ENCODE measurements at places on chromosomes 3 and 15.

GRCh38 chr3:69326855-69327300, 59.0 kb downstream of the FRMD4B start:
- peak; percentile 21 for DNase-seq

DNA sequence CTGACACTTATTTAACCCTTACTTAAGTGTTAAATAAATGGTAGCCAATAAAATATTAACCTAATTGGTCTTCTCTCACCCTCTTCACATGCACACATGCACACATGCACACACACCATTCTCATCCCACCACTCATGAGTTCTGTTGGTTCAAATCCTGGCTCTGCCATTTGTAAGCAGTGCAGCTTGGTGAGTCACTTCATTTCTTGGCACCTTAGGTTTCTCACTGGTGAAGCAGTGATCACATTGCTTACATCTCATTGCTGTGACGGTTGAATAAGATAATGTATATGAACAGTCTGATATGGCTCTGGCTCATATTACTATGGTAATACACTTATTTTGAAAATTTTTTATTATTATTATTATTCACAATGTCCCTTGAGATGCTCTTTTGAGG, 33.8 kb downstream of the RIOX2 start:
- DNase-seq = no peak

- DNase-seq = no peak
Measured at GRCh38 chr3:74844428-74844827, 230.0 kb upstream of the CNTN3 start.

GRCh38 chr3:54572197-54572895, 355.5 kb downstream of the LRTM1 start:
- no peak for DNase-seq

GRCh38 chr15:58793862-58794261, 22.8 kb downstream of the MINDY2 start:
- DNase-seq = no peak

GRCh38 chr15:77421370-77421700, 647 bp downstream of the HMG20A start:
- no peak for DNase-seq

Measured in activated CD8-positive, alpha-beta memory T cell treated with anti-CD3 and anti-CD28 coated beads, Interleukin-2, amount 50 U/mL, for 4 hours (primary cell).